ENCODE measurements at places on chromosomes 12 and 14.

DNA sequence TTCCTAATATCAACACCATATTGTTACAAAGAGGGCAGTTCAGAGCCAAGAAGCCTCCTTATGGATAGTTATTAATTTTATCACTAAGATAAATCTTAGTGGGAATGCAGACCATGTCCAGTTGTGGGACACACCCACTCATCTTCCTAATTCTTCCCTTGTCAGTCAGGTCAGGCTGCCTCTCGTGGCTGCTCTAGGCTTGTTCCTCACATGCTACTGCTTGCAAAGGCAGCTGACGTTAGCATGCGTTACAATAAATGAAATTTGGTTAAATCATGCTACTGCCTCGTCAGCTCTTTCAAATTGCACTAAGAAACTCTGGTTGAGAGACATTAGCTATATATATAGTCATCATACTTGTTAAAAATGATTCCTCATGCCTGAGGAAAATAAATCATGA, 108.4 kb downstream of the CAND1 start:
- DNase-seq = no peak

GRCh38 chr12:9736936-9737705, 4.2 kb upstream of the CLECL1 start:
- DNase-seq = peak; percentile 56

GRCh38 chr14:76984297-76984696, 44.2 kb downstream of the IRF2BPL start:
- DNase-seq = no peak

DNA sequence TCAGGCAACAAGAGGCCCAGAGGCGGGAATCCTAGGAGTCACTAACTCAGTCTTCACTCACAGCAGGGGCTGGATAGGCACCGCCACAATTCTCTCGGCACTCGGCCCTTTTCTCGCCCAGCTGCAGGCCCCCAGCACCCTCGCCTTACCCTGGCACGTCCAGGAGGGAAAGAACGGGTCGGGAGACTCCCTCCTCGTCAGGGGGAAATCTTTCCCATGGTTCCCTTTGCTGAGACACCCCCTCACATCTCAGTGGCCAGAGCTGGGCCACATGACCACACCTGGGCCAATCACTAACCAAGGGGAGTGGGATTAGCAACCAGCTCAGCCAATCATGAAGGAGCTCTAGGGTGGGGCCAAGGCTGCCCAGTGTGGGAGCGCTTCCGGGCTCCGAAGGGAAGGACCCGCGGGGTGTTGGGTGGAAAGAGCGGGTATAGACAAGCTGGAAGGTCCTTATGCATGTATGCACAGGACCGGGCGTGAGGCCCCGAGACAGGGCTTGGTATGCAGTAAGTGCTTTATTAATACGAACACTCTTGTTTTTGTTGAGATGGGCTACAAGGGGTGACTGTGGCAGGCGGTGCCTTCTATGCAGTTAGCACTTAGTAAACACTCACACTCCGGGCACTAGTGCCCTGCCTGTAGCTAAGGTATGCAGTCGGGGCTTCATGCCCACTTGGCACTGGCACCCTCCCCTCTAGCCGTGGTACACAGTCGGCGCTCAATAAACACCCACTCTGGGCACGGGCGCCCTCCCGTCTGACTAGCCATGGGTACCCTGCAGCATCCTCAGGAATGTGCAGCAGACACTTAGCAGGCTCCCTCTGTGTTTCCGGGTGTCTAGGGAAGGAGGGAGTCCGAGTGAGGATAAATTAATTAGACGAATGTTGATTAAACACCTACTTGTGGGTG, 40.3 kb downstream of the ADGRD1 start:
- DNase-seq = no peak

- DNase-seq = no peak
Observed at GRCh38 chr12:94046626-94047410, 101.6 kb upstream of the PLXNC1 start.

DNA sequence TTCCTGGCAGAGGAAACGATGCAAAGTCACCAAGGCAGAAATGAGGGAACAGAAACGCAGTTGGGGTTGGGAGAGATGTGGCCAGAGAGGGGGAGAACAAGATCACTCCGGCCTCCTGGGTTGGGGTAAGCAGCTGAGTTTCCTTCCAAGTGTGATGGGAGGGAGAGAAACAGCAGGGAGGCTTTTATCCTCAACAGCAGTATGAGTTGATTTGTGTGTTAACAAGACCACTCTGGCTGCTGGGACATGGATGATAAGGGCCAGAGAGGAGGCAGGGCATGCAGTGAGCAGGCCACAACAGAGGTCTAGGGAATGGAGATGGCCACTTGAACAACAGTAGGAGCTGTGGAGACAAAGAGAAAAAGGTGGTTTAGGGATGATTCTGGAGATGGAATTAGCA, 66.8 kb downstream of the GLRX5 start:
- DNase-seq = no peak

GRCh38 chr12:12562016-12562483, 613 bp downstream of the DUSP16 start:
- no peak for DNase-seq

DNA sequence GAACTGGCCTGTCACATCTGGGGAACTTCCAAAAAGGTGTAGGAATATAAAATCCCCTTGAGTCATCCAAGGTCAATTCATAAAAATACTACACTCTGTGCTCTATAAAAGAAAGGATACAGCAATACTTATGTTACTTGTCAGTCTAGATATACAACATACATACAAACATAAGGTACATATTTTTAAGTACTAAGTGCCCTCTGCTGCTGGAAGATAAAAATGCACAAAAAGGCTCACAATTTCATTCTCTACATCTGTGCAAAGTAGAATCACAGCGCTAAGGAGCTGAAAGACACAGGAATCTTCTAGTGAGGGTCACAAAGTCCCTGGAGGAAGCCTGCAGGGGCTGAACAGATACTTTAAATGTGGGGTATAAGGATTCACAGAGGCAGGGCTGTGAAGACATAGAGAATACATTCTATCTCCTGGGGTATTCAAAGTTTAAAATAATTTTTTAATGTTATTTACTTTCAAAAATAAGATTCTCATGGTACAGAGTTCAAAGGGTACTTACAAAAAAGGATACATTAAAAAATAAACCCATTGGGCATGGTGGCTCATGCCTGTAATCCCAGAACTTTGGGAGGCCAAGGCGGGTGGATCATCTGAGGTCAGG, 10.2 kb upstream of the GOLGA5 start:
- DNase-seq = peak; percentile 67

DNA sequence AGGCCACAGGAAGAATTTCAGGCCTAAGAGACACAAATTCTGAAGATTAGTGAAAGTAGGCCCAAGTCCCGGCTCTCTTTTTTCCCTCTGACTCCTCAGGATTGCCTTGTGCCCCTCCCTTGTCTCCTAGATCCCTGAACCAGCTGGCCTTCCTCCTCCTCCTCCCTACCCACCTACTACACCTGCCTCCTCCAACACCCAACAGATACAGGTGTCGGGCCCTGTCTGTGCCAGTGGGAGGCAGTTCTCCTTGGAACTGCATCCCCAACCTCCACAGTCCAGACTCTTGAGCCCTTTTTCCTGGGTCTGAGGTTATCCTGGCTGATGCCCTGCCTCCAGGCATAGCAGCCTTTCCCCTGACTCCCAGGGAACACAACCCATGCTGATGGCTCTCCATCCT, 1.8 kb downstream of the PPP1R1A start:
- no peak for DNase-seq

Measured in CD4-positive, alpha-beta T cell treated with Interleukin-21 for 1 hour (primary cell).